Hematopoietic multipotent progenitor cell treated with erythropoietin and hydrocortisone succinate and interleukin-3 and kit ligand, for 6 days (in vitro differentiated cells): ENCODE measurements at places on chromosomes 16 and 17.

GRCh38 chr16:83854420-83854819 lies 44.5 kb upstream of the MLYCD start:
- no peak for DNase-seq

DNA sequence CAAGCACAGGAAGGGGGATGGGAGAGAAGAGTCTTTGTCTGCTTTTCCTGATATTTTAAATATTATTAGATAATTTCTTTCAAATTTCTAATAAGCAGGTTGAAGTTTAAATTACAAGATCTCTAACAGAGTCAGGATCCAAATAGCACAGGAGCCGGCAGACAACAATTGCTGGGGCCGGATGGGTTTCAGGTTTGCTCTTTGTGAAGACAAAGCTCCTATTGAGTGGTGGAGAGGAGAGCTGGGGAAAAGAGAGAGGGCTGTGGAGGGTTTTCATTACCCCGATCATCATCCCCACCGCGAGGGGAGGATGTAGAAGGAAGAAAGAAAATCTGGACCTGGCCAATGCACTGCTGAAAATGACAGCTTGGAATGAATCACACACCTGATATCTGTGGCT lies 197.3 kb downstream of the SOX9 start:
- DNase-seq = no peak

- no peak for DNase-seq
Measured at GRCh38 chr17:56577190-56577842, 16.2 kb upstream of the NOG start.

DNA sequence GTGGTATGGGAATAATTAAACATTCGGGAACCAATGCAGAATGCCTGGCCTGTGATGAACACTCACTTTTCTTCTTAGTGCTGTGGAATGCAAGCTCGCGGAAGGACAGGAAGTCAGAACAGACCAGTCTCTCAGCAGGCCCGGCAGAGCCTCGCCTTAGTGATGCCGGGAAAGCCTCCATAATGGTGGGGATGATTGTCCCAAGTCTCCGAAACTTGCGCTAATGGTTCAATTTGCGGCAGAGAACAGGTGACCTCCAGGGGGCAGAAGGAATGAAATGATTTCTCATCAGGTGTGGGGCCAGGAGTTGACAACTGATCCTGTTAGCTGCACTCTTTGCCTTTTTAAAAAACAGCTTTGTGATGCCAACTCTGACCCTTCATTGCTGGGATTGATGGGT lies 170.6 kb downstream of the GSG1L start:
- DNase-seq = no peak

GRCh38 chr16:85249418-85250146 lies 137.3 kb upstream of the CIBAR2 start:
- no peak for DNase-seq
